M059J (cell line): ENCODE measurements at places on chromosomes 3 and 15.

DNA sequence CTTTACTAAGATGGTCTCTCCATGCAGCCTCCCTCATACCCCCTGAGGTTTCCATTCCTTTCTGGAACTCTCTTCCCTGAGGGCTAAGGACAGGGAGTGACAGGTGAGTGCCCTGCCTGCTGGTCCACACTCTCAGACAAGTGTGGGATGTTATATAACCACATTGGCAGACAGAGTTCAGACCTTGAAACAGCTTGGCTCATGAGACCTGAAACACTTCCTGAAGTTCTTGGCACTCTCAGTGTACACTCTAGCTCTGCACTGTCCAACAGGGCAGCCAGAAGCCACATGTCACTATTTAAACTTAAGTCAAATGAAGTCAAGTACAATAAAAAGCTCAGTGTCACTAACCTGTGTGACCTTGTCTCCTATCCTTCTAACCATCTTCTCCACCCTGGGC, 188.5 kb downstream of the ZNF621 start:
- no peak for DNase-seq

DNA sequence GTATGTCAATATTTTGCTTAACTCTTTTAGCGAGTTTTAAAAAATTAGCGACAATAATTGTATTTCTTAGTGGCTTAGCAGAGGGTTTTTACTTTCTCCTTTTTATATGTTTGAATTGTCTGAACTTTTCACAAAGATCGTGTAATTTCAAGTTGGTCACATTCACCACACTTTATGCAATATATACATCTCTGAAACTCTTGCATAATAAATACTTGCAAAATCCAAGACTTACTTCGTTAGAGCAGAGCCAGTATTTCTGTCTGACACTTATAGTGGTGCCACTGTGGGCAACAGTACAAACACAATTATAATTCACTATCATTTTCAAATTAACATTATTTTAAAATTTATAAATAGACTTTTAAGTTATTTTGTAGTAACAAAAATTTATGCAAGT, 62.0 kb downstream of the SUCNR1 start:
- no peak for DNase-seq

GRCh38 chr3:49554633-49555265, 472 bp downstream of the BSN start:
- peak; percentile 22 for DNase-seq

DNA sequence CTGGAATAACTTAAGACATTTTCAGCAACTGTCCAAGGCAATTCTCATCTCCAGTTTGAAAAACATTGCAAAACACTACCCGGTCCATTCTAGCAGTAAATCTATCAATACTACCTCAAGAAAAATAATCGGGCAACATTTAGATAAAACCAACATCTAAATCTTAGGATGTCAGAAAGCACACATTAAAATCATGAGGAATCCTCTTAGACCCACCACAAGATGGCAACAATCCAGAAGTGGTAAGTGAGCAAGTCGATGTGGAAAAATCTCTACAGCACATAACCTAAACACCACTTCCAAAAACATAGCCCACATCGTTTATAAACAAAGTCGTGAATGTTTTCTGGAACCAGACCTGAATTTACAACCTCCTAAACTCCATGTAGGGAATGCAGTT, 5.7 kb downstream of the PLCH1 start:
- peak; percentile 42 for DNase-seq

DNA sequence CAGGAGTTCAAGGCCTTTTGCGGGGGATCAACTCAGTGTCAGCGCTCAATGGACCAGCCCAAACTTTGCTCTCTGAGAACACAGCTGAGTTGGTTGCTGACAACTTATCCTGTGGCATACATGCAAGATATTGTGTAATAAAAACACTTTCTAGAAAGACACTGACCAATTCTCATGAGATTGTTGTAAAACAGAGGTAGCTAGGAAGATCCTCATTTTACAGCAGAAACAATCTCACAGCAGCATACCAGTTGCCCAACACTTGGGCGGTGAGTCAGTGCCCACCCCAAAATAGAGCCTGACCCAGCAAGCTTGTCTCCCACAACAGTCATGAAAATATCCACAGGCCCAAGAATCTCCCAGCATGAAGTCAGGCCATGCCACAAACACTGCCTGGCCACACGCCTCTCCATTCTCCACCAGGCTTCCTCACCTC, 18.2 kb downstream of the KLHL6 start:
- DNase-seq: peak; percentile 62
